ENCODE measurements at places on chromosomes 16 and 17.

DNA sequence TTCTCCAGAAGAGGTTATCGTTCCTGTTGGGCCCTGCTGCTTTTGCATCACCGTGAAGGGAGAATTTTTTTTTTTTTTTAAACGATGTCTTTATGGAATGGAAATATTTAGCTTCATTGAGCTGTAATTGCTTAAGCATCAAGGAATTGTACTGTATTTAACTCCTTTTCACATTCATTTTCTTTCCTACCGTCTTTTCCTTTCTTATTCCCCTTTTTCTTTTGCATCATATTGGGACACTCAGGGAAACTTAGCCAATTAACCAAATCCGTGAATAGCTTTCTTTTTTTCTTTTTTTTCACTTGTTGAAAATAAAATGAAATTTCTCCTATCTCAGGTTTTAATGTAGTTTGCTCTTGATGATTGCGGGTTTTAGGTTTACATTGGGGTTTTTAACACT lies 1.5 kb downstream of the TNRC6A start:
- no peak for DNase-seq

- DNase-seq: no peak
Measured at GRCh38 chr16:85051067-85051581, 23.5 kb downstream of the KIAA0513 start.

DNA sequence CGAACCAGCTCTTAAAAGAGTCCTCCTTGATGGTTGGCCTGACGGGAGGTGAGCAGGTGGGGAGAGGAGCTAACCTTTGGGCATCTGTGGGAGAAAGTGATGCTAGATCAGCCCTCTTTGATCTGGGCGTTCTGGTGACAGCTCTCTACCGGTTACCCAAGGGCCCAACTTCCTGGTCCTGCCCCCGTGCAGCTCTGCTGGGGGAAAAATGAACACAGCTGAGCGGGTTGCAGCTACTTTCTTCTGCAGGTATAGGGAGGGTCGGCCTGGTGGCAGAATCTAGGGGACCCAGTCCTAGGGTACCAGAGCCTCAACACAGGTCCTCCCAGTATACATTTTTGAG lies 2.9 kb downstream of the SHISA9 start:
- no peak for DNase-seq

GRCh38 chr16:15856901-15857698 lies at the start of gene MYH11:
TSS of gene MYH11 (minus strand) at chr16:15857028. CDS start at chr16:15838252, 18,776 bp downstream.
- peak; percentile 22 for DNase-seq

- DNase-seq: peak; percentile 22
Measured at GRCh38 chr16:3173892-3174617, 13.9 kb upstream of the OR1F1 start.

GRCh38 chr17:32929588-32929987 lies 1.6 kb downstream of the TMEM98 start:
- peak; percentile 6 for DNase-seq

GRCh38 chr17:66115246-66115645 lies 76.7 kb downstream of the CEP112 start:
- DNase-seq: peak; percentile 64

- no peak for DNase-seq
Measured at GRCh38 chr16:77896415-77897128, 108.2 kb downstream of the VAT1L start.

DNA sequence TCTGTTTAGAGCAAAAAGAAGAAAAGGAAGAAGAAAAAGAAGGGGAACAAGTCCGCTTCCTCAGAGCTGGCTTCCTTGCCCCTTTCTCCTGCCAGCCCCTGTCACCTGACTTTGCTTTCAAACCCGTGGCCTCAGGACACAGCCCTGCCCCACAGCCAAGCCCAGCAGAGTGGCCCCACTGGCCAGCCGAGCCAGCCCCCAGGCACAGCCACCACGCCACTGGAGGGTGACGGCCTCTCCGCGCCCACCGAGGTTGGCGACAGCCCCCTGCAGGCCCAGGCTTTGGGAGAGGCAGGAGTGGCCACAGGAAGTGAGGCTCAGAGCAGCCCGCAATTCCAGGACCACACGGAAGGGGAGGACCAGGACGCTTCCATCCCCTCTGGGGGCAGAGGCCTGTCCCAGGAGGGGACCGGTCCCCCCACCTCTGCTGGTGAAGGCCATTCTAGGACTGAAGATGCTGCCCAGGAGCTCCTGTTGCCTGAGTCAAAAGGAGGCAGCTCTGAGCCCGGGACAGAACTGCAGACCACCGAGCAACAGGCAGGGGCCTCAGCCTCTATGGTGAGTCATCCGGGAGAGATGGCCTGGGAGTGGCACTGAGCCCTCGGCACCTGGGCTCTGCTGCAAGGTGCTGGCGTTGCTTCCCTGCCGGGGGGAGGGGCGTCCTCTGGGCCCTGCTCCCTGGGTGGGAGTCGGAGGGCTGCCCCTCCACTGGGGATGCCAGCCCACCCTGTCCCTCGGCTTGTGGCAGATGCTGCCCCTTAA lies 27.3 kb downstream of the RNF213 start:
- DNase-seq: no peak

DNA sequence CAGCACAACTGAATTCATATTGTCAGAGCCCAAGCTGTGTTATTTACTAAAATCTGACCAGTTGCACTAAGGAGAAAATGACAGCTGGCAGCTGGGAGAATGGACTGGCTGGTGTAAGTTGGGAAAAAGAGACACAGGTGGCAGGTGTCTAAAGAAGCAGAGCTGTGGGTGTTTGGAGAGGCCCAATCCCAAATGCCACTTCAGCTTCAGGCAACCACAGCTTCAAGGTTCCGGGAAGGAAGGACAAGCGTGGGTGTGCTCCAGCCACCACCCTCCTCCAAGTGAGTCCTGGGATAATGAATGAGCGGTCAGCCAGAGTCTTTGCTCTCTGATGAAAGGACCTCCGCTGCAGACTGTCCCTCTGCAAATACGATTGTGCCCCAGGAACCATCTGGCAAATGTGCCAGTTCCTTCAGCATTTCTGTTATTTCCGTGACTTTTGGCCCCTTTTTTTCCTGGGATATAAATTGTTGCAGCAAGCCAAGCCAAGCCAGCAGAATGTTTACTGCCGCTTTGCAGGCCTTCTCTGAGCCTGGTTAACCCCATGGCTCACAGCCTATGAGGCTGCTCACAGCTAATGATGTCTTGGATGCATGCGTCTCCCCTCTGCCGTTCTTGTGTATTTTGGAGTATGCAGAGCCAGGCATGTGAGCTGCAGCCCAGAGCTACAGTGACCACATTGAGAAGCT lies 9.5 kb upstream of the RHBDL3 start:
- peak; percentile 29 for DNase-seq

GRCh38 chr16:17276010-17276530 lies 194.7 kb downstream of the XYLT1 start:
- DNase-seq: no peak

- DNase-seq: peak; percentile 70
Measured at GRCh38 chr16:57091200-57091974, 996 bp upstream of the CPNE2 start.

DNA sequence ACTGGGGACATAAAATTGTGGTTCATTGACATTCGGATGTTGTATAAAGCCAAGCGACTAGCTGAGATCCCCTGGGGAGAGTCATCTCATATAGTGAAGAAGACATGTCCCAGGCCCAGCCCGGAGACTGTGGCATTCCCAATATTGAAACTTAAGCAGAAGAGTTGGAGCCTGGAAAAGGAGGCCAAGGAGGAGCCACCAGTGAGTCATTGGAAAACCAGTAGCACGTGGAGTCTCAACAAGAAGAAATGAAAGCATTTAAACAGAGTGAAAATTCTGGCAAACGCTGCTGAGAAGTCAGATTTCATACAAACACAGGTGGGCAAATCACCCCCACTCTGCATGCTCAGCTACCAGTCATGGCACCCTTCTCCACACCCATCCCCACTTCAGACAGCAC lies 9.4 kb upstream of the ELAC2 start:
- DNase-seq: peak; percentile 61

DNA sequence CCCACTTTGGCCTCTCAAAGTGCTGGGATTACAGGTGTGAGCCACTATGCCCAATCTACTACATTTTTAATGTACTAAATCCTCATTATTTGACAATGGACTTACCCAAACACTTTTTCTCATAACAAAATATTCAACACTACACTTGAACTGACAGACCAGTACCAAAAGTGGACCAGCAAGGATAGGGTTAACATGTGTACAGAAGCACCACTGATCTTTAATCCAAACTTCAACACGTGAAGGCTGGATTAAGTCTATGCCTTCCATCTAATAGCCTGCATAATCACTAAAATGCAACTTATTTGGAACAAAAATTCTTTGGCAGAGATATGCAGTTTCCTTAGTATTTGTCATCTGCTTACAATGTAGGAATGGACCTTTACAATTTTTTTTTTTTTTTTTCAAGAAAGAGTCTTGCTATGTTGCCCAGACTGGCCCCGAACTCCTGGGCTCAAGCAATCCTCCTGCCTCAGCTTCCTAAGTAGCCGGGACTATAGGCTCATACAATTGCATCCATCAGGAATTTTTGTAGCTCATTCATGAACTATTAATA lies 60.0 kb upstream of the BCAR1 start:
- DNase-seq: peak; percentile 69

- DNase-seq: no peak
Measured at GRCh38 chr16:11731222-11731621, 11.4 kb downstream of the TXNDC11 start.

DNA sequence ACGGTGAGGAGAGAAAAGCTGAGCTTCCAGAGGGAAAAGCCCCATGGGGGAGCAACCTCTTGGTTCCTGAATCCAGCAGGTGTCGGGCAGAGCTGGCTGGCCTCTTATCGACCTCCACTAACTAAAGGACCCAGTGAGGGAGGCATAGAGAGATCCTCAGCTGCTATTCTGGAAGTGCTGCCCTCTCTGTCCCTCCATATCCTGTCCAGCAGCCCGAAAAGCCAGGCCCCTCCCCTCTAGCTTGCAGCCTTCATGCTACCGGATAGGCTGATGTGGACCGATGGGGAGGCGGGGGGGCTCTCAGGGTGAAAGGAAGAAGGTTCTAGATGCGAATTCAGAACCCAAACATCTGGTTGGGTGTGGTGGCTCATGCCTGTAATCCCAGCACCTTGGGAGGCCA lies 24.9 kb downstream of the MXRA7 start:
- DNase-seq: no peak

GRCh38 chr17:82120148-82120547 lies 22.1 kb upstream of the FASN start:
- DNase-seq: peak; percentile 76

DNA sequence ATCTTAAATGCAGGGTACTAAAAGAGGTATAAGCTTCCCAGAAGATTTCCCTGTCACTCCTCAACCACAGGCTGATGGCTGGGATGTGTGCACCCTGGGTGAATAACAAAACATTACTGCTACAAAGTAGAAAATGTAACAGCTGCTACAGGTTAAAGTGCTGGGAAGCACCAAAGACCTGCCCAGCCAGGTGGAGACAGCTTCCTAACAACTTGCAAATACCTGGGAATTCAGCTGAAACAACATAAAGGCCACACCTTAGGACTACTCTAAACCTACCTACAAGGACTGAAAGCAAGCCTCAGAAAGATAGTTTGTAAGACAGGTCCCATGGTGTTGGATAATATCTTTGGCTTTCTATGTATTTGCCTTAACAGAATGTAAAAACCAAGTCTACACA lies 118.5 kb downstream of the CEP112 start:
- no peak for DNase-seq

DNA sequence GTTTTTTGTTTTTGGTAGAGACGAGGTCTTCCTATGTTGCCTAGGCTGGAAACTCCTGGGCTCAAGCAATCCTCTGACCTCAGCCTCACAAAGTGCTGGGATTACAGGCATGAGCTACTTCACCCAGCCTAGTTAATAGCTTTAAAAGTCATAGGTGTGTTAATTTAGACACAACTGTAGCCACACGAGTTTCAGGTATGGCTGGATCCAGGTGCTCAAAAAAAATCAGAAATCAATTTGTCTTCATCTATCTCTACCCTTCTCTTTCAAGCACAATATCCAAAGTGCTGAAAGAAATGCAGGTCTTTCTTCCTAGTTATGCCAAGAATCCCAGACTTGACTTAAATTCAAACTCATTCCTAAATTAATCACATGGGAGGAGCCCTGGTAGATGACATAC lies 23.9 kb upstream of the C16orf87 start:
- DNase-seq: no peak

DNA sequence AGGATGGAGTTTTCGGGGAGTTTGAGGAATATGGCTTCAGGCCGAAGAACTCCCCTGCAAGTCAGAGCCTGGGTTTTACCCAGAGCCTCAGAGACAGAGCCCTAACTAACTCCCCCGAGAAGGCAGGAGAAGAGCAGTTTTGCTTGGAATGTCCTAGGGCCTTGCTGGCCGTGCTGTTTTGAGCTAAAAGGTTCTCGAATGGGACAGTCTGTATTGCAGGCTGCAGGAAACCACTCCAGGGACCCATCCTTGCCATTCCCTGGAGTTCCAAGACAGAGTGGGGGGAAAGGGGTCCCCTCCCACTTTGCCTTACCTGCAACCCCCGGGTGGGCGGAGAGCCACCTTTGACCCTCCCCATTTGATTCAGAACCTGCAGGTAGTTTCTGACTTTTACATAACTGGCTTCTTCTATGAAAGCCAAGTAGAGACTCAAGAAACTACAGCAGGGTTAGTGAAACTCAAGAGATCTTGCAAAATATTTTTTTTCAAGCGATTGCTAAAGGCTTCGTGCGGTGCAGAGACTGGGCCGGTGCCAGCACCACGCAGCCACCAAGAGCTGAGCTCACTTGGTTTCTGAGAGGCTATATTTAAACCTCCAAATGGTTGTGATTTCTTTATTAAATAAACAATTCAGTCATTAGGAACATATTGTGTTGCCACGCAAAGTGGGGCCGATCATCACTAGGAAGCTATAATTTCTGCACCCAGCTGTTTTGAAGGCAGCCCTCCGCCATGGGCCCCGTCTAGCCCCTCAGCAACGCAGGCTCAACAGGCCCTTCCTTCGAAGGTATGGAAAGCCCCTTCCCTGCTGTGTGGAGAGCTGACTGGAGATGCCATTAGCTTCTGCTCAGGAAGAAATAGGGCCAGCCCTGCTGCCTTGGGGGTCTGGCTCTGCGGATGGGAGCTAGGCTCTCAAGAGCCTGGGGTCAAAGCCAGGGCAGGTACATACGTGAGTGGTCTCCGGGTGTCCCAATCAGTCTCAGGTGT lies 223.0 kb downstream of the NTN1 start:
- DNase-seq: peak; percentile 82

DNA sequence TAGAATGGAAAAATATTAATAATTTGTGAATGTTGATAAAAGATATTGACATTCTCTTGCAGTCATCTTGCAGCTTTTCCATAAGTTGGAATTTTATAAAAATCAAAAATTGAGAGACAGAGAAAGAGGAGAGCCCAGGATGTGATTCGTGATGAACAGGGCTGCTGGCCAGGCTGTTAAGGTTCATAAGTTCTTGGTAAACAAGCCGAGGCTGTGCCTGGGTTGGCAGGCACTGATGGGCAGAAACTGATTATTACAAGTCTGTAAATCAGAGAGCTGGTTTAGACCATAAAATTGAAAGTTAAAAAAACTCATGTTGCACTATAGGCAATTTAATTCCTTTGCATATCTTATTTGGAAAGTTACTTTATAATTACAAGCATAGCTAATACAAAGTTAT lies 533.7 kb downstream of the HAPSTR1 start:
- no peak for DNase-seq

DNA sequence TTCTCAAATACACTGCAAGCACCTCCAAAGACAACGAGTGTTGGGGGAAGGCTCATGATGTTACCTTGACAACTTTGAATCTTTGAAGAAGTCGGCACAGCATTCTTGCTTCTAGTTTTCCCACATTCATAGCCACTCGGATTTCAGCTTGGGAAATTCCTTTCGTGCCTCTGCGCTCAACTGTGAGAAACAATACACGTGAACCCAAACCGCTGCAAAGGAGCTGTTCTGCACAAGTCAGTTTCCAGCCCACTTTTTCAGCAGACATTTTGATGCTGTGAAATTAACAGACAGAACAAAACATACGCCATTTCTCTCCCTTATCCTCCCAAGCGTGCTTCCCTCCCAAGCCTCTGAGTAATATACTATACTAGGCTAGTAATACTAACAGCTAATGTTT lies 41.2 kb downstream of the GTF3C1 start:
- no peak for DNase-seq

Data from GM23248 (cell line).